ENCODE measurements at places on chromosomes 13 and 19.

DNA sequence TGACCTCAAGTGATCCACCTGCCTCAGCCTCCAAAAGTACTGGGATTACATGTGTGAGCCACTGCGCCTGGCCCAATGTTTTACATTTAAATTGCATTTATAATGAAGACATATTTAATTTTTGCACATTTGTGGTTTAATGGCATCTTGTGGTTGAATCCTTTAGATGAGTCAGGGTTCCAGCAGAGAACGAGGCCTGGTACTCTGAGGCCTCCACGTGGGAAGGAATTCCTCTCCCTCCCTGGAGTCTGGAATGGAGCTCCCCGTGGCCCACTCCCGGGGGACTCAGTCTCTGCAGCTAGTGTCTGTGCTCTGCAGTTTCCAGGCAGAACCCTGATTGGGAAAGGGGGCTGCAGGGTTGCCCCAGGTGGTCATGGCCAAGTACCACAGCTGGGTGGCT is 24.2 kb downstream of the ZFR2 start:
- no peak for DNase-seq

DNA sequence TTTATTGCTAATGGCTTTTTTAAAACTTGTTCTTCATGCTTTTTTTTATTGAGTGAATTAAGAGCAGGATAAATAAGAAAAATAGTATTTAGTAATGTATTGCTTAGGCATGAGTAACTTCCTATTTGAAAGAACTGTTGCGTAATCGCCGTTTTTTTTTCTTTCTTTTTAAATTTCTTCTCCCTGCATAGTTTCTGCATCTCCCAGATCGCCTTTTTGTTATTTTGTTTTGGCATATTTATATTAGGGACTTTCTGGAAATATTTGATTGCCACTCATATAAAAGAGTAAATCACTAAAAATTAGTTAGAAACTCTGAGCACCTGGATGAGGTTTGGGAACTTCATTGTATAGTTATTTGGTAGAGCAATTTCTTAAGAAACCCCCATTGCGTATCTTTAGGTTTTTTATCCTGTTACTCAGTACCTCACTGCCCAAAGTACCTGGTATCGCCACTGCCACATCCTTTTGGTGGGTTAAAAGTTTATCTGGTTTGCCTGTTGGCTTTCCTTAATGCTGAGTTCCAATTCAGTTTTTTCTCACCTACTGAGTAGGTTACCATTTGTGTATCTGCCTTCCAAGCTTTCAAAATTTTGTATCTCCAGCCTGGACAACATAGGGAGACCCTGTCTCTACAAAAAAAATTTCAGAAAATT is 36.2 kb upstream of the LPAR6 start:
- DNase-seq, result peak; percentile 42

DNA sequence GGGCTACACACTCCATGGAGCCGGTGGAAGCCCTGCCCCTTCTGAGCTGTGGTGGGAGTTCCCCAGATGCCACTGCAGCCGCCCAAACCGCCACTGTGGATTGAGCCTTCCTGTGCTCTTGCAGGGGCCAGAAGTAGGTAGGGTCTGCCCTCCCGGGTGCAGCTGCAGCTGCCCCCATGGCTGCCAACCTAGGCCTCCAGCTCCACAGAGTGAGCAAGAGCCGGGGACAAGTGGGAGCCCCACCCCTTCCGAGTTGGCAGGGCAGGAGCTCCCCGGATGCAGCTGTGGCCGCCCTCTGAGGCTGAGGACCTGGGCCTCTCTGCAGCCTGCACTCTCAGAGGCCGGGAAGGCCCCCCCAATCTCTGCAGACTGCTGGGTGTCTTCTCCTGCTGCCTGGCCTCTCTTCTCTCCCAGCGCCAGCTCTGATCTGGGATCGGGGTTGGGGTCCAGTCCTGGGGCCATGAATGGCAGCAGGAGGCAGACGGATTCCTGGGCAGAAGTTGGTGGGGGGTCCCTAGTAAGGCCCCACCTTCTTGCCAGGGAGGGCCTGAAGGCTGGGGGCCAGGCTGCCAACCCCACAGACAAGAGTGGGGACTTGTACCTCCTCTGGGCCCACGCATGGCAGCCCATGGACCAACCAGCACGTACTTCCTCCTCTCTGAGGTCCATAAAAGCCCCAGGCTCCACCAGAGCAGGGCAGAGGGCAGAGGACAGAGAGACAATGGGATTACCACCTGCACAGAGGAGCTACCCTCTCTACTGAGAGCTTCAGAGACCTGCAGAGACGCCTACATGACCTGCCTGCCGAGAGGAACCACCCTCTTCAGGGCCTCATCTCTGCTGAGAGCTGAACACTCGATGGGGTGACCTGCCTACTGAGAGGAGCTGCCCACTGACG is 28.9 kb downstream of the AP2S1 start:
- DNase-seq, result peak; percentile 72

DNA sequence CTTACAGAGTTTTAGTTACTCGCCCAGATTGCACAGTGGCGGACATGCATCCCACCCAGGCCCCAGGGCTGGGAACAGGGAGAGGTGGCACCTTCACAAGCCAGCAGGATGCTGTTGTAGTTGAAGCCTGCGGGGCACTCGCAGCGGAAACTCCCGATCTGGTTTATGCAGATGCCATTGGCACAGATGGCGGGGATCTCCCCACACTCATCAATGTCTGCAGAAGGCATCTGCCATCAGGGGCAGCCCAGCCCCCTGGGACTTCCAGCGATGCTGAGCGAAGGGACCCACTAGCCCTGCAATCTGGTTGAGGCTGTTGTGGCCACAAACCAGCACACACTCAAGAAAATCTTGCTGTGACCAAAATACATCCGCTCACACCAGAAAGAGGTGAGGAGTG is 44.6 kb downstream of the CCL25 start:
- no peak for DNase-seq

- no peak for DNase-seq
These were observed 3.6 kb upstream of the SULT2B1 start for GRCh38 chr19:48548253-48548911.

DNA sequence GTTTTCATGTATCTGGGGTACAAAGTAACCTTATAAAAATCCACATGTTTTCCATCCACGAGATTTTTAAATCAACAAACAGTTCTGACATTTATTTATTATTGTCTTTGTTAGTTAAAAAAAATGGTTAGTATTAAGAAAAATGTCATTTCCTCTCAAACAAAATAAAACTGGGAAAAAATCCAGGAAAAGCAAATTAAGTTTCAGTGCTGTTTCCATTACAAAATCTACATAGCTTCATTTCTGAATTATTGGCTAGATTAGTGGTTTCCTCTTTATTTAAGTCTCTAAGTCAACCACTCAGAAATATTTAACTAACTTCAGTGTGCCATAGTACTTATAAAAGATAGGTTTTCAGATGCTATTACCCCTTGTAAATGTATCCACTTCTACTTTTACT is 49.1 kb downstream of the MZT1 start:
- no peak for DNase-seq

- no peak for DNase-seq
These were observed 254.0 kb downstream of the TSHZ3 start for GRCh38 chr19:31095100-31095804.

DNA sequence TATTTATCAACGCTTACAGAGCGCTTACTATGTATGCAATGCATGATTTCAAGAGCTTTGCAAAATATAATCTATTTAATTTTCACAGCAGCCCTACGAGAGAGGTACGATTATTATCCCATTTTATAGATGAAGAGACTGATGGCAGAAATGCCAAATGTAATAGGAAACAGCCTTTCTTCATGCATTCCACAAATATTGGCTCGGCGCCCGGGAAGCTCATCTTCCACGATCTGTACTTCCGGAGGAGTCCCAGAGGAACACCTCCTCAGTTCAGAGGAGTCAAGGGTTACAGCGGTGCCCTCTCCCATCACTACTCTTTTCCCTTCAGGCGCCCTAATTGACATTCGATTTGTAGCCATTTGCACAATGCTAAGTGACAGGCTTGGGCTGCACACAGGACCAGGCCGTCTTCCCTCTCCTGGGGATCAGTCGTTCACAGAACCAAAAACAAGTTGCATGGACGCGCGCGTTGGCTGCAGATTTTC is 1.1 kb upstream of the ARHGAP35 start:
- DNase-seq, result no peak

GRCh38 chr13:106879806-106880205 is 311.9 kb upstream of the ARGLU1 start:
- no peak for DNase-seq

- DNase-seq, result no peak
These were observed 359.3 kb downstream of the EFNB2 start for GRCh38 chr13:106176117-106176516.

DNA sequence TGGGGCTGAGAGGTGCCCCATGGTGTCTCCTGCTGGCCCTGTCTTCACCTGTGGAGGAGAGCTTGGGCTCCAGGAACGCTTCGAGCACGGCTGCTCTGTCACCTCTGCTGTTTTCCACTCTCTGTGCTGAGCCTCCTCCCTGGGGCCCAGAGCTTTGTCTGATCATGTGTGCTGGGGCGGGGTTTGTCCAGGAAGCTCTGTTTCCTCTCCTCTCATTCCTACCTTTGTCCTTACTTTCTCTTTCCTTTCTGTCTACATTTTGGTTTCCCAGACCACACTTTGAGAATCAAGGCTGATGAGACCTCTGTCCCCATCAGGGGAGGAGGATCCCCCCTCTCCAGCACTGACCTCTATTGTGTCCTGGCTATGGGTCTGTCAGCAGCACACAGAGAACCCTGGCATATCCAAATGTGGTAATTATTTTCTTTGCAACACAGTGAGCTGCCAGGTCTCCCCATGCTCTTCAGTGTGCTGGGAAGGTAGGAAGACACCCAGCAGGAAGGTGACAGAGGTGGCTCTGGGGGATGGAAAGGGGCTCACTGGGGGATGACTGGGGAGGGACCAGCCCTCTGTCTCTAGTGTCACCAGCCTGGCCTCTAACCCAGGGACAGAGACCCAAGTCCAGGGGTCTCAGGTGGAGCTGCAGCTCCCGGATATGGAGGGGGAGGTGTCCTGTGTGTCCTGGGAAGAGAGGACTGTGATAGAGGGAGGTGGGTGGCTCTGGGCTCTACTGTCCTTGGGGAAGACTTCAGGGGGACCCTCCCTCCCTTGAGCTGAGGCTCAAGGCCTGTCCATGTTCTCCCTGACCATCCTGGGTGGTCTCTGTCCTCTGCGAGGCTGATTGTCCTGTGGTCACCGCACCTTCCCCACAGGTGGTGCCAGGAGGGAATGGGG is at the start of gene CEACAM1:
TSS of gene CEACAM1 (minus strand) at position 128 of the 894 bp plus-strand sequence. CDS start at position 21, 107 bp downstream.
- DNase-seq, result peak; percentile 59

- no peak for DNase-seq
These were observed 11.0 kb upstream of the ZNF766 start for GRCh38 chr19:52258426-52258825.

- no peak for DNase-seq
These were observed 4.8 kb upstream of the ATF5 start for GRCh38 chr19:49924004-49924880.

Data from bone marrow (tissue), 2 donors.